ENCODE measurements at places on chromosomes 2 and 18.
A peak's percentile ranks its signal among the peaks of the same experiment; 100 is the strongest.

DNA sequence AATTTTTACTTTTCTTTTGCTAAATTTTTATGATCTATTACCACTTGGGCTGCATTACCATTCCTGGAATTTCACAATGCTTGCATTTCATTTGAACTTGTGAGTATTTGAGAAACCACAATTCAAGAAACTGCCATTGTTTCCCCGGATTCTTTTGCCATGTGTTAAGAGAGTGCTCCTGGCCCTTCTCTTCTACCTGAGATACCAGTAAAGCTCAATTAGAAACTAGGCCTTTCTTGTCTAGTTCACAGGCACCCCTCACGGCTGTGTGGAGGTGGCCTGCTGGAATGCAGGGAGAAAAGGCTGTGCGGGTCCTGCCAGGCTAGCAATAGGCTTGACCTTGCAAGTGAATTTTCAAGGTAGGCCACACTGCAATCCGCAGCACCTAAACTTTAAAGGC, 40.8 kb downstream of the ZEB2 start:
- DNase-seq: no peak

DNA sequence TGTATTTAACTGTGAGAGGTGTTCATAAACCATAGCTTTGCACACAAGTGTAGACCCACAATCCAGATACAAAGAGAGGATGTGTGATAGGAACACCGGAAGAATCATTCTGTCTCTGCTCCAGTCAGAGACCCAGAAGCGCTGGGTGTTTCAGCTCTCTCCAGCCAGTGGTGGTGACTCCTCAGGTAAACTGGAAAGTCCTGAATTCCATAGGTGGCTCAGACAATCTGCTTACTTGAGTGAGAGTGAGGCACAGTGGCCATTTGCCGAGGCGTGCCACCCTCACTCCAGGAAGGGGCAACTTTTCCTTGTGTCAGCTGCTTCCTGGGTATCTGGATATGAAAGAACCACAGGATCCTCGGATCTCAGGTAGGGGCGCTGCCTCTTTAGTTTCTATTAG, 171.5 kb downstream of the KCNS3 start:
- no peak for DNase-seq

DNA sequence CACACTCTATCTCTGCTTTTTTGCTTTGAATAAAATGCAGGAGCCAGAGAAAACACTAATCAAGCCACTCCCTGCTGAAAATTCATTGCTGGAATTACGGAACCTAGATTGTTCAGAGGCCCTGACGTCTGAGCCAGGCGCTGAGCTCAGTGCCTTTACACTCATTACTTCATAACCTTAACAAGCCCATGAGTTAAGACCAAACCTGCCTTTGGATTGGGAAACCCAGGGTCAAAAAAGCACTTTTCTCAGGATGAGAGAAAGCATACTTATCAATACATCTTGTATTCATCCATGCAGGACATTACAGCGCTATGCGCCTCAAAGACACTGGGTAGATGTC, 762 bp downstream of the INO80C start:
- DNase-seq: no peak

DNA sequence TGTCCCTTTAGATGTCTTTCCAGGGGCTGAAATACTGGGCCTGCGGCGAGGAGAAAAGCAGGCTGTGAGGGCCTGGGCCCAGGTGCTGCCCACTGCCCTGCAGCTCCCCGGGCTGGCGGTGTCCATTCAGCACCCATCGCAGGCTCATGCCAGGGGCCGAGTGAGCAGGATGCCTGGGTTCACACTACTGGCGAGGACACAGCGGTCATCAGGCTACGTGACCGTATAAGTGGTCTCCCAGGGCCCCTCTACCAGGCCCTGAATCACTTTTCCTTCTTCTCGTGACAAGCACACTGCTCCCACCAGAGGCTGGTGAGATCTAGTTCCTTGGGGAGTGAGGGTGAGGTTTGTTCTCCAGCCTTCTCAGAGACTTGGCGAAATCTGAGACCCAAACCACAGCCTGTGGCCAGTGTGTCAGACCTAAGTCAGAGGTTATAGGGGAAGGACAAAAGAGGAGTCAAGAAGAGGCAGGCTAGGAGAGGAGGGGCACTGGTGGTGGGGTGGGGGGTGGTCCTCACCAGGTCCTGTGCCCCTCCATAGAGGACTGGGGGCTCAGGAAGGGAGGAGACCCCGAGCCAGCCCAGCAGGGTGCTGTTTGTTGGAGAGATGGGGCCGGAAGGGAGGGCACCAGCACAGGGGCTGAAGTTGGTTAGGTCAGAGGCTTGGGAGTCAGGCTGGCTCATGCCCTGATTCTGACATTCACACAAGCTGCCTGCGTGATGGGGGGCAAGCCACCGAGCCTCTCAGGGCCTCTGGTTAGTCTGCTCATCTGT, 6.6 kb upstream of the SEMA4C start:
- DNase-seq: no peak

GRCh38 chr2:233471291-233472035, 95.1 kb downstream of the USP40 start:
- no peak for DNase-seq

DNA sequence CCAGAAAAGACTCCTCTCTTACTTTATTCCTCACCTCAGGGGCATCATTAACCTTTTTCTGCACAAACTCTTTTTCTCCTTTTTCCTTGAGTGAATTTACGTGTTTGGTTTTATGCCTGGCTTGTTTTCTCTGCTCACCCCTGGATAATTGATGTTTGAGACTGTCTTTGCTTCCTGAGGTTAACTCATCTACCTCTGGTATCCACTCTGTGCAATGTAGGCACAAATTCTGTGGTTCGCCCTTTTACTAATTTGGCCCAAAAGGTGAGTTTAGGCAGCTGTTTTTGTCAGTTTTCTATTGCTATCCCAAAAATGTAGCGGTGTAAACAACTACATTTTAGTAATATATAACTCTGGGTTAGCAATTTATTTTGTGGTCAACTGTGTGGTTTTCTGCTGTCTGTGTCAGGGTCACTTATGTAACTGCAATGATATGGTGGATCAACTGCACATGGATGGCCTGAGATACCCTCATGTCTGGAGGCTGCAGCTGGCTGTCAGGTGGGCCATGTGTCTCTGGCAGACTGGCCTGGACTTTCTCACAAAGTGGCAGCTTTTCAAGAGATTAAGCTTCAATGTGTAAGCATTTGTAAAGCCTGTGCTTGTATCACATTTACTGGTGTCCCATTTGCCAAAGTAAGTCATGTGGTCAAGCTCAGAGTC, 329.7 kb downstream of the FSIP2 start:
- no peak for DNase-seq

- DNase-seq: peak; percentile 48
Observed at GRCh38 chr2:160666154-160667060, 172.8 kb upstream of the RBMS1 start.

- no peak for DNase-seq
Observed at GRCh38 chr18:76348267-76349066, 146.6 kb downstream of the ZNF516 start.

Measured in GM12865 (cell line).